T-helper 17 cell (primary cell): ENCODE measurements at places on chromosomes 11 and 22.

- no peak for DNase-seq
Measured at GRCh38 chr11:116697639-116698038, 75.1 kb downstream of the BUD13 start.

- no peak for DNase-seq
Measured at GRCh38 chr11:115222863-115223530, 281.2 kb downstream of the CADM1 start.

DNA sequence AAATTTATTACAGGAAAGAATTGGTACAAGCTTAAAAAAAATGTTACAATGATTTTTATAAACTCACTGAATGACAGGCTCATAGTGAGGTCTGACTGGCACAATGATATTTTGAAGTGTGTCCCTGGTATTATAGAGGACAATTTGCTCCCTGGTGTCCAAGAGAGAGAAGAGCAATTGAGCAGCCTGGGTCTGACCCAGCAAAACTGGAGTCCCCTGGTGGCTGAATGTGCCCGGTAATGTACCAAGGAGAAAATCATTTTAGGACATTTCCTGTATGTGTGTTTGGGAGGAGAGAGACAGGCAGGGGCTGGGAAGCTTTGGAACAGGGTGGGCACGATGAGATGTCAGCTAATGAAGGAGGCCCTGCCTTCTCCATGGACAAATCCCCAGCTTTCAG is 125.3 kb downstream of the APOL5 start:
- DNase-seq: no peak

DNA sequence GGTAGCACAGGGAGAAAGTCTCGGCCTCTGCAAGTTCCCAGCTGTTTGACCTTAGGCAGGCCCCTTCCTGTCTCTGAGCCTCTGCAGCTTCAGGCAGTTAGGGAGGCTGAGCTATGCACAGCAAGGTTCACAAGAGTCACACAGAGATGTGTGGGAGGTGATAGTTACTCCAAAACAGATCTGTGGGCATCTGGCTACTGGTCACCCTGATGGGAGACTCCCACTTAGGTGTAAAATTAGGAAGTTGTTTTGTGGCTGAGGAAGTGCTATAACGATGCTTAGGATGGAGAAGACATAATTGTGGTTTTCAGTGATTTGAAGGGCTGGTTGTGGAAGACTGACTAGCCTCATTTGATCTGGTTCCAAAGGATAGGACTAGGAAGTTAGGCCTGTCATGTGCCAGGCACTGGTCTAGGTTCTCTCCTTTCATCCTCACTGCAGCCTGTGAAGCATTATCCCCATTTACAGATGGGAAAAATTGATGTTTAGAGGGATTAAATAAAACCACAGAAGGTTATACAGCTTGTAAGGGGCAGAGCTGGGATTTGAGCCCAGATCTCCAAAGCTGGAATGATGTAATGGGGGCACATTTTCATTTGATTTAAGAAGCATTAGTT is 13.5 kb downstream of the ACO2 start:
- DNase-seq: no peak

DNA sequence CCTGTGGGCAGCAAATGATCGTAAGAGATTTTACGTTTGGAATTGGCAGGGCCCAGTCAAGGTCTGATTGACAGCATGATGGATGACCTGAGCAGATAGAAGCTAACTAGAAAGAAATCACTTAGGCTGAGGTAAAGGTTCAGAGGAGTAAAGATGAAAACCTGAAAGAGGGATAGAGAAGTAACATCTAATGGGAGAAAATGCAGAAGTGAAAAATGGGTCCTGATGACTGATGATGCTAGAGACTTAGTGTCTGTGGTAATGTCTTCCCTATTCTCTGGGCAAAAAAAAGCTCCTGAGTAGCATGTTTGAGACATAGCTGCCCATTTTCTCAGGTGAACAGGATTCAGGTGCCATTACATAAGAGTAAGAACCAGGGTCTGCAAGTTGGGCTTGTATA is 628.8 kb upstream of the ANO5 start:
- DNase-seq: no peak

DNA sequence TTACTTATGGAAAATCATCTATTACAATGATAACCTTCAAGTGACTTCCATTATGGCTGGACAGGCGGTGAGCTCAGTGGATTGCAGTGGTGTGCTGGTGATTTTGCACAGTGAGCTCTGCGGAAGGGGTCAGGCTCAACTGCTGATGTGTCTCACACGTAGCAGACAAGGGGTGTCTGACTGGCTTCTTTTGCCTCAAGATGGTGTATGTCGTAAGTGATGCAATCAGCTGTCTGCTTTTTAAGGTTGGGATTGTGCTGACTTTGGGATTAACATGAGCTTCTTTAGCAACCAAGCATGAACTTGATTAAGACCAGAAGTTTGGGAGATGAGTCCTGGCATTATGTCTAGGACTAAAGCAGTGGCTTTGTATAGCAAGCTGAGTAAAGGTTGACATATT is 49.5 kb downstream of the POLD3 start:
- no peak for DNase-seq

- no peak for DNase-seq
Measured at GRCh38 chr11:107898270-107898669, 30.0 kb upstream of the RAB39A start.

DNA sequence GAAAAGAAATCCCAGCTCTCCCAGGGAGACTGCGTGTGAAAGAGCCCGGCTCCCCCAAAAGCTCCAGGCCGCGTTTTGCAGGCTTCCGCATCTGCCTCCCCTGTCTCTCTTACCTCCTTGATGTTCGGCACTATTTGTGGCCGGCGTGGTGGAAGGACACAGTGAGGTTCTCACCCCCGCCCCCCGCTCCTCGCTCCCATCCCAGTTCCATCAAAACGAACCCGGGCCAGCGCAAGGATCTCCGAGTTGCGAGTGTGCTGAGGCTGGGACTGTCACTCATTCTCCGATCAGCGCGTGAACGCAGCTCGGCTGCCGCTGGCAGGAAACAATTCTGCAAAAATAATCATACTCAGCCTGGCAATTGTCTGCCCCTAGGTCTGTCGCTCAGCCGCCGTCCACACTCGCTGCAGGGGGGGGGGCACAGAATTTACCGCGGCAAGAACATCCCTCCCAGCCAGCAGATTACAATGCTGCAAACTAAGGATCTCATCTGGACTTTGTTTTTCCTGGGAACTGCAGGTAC is at the start of gene NCAM1:
Gene NCAM1 (plus strand): TSS at position 275 of the 523 bp plus-strand sequence.
- no peak for DNase-seq

DNA sequence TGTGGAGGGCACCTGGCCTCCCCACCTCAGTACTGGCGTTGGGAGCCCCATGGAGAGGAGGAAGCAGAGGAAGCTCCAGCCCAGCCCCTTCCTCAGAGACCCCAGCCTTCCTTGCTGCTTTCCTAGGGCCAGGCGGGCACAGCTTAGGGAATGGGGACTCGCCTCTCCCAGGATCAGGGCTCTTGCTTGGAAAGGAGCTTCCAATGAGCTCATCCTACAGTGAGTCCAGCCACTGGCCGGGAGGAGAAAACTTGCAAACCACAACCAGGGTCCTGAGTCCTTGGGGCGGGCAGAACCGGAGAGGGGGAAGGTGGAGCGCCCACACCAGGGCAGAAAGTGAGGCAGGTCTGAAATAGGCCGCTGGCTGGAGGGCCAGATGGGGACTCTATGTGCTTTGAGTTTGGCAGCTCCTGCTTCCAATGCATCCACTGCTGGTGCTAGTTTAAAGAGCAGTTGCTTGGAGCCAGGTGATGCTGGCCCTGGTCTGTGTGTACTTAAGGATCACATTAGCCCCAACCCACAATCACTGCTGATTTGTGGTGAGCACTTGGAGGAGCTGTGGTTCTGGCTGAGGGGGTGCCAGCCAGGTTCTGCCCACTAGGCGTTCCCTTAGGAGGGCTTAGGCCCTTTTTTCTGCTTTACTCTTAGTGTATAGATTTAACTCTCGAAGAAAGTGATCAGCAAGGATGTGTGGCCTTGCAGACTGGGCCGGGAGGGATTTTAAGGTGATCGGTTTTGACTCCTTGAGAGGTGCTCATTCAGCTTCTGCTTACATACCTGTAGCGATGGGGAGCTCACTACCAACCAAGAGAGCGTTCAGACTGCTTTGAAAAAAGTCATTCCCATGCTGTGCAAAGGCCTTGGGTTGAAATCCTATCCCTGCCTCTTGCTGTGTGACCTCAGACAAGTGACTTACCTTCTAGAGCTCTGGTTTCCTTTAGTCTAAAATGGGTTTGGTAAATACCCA is 81.9 kb downstream of the TP53I11 start:
- no peak for DNase-seq

DNA sequence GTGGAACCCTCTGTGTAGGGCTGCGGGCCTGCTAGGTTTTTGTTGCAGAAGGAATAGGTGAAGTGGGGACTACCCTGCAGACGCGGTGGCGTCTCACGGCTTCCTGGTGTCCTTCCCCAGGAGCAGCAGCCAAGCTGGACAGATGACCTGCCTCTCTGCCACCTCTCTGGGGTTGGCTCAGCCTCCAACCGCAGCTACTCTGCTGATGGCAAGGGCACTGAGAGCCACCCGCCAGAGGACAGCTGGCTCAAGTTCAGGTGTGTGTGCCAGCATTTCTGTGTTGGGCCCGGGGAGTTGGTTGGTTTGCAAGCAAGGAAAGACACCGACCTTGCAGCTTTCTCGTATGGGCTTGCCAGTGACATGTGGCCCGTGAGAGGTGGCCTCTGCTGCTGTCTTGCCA is 15.3 kb downstream of the TAB1 start:
- no peak for DNase-seq

GRCh38 chr22:41284465-41284864 is 1.5 kb downstream of the RANGAP1 start:
- no peak for DNase-seq

- peak; percentile 75 for DNase-seq
Measured at GRCh38 chr11:78045851-78046485, 17.7 kb upstream of the THRSP start.

GRCh38 chr11:34075178-34075820 is 23.8 kb downstream of the CAPRIN1 start:
- no peak for DNase-seq

DNA sequence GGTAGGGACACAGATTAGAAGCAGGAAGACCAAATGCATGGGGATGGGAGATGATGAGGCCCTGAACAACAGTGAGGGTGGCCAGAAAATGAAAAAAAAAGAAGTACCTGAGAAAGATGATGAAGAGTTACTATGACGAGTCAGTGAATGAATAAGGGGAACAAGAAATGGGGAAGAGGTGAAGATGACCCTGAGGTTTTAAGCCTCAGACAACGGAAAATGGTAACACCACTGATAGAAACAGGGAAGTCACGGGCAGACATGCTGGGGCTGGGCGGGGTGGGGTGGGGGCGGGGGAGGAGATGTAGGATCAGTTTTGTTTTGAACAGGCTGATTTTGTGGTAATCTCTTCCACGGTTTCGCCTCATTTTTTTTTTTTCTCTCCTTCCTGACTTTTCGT is 205.1 kb upstream of the CADM1 start:
- no peak for DNase-seq

- DNase-seq: no peak
Measured at GRCh38 chr11:64499261-64500004, 91.6 kb upstream of the SLC22A12 start.

DNA sequence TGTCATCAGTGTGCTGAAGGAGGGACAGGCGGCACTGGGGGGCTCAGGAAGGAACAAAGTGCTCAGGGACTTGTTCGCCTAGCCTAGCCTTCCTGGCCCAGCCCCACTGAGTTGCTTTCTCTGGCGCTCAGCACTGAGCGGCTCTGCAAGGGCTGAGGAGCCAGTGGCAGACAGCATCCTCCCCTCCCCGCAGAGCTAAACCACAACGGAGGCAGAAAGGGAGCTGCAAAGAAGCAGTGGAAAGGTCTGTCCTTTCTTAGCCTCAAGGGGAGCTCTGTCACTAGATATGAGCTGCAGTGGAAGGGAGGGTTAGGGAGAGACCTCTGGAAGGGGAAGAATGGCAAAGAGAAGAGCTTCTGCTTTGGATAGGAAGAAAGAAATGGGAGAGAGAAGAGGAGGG is 89.7 kb upstream of the PHOX2A start:
- no peak for DNase-seq
